GM23338 (cell line): ENCODE measurements at places on chromosomes 6 and 20.
A peak's percentile ranks its signal among the peaks of the same experiment; 100 is the strongest.

DNA sequence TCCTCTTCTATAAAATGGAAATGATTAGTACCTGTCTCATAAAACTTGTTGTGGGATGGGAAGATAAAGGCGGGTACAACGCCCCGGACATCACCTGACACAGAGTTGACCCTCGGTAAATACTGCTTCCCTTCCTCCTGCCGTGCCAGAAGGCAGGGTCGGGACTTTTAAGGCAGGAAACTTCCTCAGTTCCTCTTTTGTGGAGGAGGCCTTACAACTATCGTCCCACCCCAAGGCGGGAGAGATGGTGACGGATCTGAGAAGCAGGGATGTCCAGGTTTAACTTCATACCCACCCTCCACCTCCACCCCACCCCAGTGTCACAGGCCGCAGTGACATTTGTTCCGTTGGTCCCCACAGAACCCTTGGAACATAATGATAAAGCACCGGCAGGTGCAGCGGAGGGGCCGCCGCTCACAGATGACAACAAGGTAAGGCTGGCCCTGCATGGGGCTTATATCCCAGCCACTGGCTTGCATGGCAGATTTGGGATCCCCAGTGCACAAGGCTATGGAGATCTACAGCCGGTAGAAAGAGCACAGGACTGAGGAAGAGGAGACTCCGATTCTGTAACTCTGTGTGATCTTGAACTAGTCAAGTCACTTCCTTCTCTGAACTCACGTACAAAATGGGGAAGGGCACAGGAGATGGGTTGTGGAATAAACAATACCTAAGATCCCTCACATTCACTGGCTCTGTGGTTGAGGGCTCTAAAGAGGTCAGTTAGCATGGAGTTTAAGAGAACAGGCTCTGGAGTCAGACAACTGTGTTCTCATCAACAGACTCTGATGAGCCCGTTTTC is 764 bp downstream of the DNTTIP1 start:
- DNase-seq, result no peak

DNA sequence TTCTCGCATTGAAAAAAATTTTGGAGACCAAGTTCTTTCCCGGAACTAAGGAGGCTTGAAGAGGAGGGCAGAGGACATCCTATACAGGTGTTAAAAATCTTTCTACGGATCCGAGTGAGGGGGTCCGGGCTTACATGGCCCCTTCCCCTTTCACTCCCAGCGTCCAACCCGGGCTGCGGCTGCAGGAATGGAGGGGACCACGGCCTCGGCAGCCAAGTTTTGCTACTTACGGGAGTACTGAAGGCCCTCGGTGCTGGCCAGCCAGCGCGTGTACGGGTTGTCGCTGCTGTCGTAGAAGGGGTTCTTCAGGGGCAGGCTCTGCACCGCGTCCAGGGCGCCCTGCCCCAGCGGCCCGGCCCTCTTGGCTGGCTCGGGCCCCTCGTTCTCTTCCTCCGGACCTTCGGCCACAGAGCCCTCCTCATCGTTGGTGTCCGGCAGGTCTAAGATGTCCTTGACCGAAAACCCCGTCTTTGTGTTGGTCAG is 642 bp downstream of the NKX2-2 start:
- peak; percentile 47 for DNase-seq

- no peak for DNase-seq
Observed at GRCh38 chr20:23641936-23642751, 4.4 kb upstream of the CST3 start.

DNA sequence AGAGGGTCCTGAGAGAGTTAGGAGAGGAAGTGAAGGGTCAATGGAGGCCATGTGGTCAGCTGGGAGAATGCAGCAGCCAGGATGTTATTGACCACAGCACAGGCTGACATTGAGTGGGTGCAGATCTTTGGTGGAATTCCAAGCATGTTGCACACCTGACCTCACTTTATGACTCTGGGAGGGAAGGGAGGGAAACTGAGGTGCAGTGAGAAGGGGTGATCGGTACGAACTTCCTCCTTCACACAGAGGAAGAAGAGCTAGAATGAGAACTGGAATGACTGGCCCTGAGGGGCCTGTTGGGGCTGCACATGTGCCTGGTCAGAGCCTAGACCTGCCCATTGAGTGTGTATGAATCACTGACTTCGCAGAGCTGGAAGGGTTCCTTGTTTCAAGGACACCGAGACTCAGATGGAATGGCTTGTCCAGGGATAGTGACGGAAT is 9.8 kb downstream of the FAM83D start:
- DNase-seq, result no peak

DNA sequence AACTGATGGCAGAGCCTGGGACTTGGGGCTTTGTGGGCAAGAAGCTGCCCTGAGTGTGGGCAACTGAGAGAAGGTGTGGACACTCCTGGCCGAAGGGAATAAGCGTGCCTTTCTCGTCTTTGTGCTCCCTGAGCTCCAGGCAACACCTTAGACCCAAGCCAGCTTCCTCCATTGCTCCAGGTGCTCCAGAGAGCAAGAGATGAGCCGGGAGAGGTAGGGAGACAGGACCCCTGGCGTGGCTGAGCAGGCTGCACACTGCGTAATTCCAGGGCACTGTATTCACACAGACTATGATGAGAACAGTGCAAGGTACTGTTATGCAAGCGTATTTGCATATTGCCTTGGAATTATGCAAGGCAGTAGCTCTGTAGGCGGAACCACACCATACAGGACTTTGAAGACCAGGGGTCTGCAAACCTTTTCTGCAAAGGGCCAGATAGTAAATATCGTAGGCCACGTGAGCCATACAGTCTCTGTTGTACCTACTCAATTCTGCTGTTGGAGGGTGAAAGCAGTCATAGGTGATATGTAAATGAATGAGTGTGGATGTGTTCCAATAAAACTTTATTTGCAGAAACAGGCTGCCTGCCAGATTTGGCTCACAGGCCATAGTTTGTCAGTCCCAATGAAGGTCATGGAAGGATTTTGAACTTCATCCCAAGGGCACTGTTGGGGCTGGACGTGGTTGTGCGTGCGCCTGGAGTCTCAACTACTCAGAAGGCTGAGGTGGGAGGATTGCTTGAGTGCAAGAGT is 42.1 kb upstream of the FAM83D start:
- DNase-seq, result no peak

GRCh38 chr20:55928266-55928665 is 77.1 kb downstream of the CBLN4 start:
- no peak for DNase-seq

DNA sequence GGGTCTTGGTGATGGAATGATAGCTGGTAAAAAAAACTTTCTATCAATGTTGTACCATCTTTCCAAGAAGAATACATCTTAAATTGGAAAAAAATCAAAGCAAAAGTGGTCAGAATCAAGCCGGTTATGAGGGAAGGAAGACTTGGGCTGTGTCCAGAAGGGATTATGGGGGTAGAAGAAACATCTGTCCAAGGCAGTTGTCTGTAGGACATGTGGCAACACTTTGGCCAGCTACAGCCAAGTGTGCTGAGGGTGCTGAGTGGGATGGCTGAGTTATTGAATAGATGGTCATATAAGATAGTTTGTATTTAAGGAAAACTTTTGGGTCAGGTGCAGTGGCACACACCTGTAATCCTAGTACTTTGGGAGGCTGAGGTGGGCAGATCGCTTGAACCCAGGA is 38.4 kb downstream of the INSM1 start:
- DNase-seq, result no peak

GRCh38 chr6:41936073-41936837 is 5.4 kb downstream of the CCND3 start:
- DNase-seq, result peak; percentile 90

- DNase-seq, result no peak
Observed at GRCh38 chr6:169236988-169237387, 16.7 kb downstream of the THBS2 start.

GRCh38 chr6:49464691-49465090 is 1.5 kb downstream of the CENPQ start:
- DNase-seq, result no peak

DNA sequence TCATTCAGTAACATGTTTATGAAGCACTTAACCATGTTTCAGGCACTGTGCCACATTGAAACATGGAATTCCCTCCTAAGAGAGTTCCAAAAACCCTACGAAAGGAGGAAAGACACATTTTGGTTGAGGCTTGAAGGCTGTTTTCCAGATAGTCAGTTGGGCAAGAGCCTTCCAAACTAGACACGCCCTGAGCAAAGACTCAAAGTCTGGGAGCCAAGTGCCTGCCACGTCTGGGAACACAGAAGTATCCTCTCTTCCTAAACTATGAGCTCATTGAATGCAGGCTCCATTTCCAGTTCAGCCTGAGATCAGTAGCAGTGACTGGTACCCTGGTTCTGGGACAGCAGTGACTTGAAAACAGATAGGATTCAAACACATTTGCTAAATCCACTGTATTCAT is 74.5 kb upstream of the FAM8A1 start:
- DNase-seq, result no peak

DNA sequence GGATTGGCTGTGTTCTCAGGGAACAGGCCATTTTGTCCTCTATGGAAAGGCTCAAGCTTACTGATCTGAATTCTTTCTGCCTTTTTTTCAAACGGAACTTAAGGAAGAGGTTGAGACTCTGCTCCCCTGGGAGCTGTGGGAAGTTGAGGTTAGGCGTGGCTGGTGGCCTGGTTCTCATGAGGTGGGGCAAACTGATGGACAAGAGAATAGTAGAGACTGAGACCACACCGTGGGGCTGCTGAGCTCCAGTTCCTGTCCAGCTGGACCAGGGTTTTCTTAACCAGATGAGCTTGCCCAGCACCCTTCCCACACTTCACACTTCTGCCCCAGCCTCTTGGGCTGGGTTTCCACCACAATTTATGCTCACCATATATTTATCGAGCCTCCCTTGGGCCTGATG is 6.1 kb downstream of the AP5S1 start:
- no peak for DNase-seq

GRCh38 chr6:125596020-125596419 is 153.4 kb upstream of the HEY2 start:
- no peak for DNase-seq

GRCh38 chr6:113598786-113599185 is 258.4 kb upstream of the MARCKS start:
- DNase-seq, result no peak

DNA sequence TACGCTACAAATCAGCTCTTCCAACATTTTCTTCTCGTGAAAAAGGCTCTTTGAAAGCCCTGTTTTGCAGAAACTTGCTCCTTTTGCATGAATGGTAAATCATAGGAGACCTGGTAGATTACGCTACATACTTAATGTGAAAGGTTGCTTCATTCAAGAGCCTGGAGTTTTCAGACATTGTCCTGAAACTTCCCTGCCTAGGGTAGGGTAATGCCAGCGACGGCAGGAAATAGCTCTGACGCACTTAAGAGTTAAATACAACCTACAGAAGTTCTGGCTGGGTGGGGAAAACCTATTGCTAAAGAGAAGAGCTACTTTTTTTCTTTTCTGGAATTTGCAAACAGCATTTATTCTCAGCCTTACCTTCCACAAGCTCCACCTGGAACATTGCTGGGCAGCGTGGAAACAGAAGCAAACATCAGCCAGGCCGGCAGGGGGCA is 144.5 kb downstream of the LPA start:
- peak; percentile 72 for DNase-seq

GRCh38 chr20:63099456-63100173 is 92.9 kb upstream of the BHLHE23 start:
- DNase-seq, result no peak

DNA sequence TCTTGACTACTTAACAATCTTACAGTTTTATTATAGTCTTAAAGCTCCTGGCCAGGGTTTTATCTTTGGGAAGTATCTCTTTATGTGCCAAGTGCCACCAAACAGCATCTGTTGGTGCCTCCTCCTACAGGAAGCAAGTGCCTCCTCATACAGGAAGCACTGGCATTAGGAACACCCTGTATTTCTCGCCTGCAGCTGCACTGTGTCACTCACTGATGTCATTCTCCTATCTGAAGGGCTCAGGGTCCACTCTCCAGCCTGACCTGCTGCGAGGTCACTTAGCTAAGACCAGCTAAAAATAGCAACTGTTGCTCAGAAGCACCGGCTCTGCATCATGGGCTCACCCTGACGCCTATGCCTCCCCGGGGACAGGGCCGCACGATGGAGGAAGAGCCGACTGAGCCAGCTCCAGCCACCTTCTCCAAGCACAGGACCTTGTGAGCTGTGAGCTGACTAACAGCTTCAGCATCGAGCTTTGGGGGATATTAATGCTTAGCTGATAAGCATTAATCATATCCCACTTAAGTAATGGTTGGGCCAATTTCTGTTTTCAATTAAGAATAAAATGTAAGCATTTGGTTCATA is 66.3 kb upstream of the CD93 start:
- DNase-seq, result no peak

DNA sequence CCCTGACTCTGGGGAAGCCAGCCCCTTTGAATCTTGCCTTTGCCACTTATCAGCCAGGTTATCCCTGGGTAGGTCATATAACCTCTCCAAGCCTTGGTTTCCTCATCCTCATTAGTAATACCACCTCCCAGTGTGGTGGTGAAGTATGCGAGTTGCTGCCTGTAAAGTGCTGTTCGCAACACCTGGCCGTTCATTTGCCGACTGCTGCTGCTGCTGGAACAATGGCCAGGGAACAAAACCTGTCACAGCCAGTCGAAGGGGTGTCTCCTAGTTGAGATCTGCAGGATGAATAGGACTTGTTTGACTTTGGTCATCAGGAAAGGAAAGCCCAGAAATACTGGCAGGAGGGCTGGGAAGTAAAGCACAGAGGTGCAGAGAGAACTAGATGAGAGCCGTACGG is 6.1 kb downstream of the MANBAL start:
- peak; percentile 35 for DNase-seq

DNA sequence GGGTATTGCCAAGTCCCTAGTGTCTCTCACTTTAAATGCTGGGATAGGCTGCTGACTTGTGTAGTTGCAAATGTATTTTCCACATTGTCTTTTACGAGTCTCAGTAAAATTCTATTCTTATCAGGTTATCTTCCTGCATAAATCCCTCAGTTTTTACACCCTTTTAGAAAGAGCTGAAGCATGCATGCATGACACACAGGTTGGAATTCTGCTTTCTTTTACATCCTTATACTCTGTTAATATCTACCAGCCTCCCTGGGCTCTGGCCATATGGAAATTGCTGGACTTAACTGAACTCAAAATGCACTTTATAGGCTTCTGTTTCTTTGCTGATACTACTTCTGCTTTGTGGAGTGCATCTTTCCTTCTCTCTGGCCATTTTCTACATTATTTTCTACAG is 477.4 kb downstream of the FRK start:
- DNase-seq, result no peak

- DNase-seq, result no peak
Observed at GRCh38 chr6:7758456-7758855, 32.6 kb downstream of the BMP6 start.

- DNase-seq, result no peak
Observed at GRCh38 chr6:146925846-146926245, 278.4 kb upstream of the STXBP5 start.
